D721Med (cell line): ENCODE measurements at places on chromosomes 11 and 22.

DNA sequence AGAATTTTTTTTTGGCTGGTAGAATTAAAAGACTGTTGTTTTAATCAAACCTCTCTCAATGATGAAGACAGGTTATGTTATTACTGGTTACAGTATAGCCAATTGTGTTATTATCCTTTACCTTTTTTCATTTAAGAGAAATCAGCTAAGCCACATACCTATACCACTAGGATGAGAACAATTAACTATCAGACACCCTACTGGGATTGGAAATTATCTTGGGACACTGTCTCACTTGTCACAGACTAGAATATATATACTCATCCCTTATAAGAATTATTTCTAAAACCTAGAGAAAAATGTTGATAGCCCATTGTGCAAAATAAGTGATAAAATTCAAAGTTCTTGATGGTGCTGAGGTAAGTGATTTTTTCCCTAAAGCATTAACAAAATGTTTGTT is at the start of gene OR5AS1:
Gene OR5AS1, plus strand, starts transcription at position 301 of the 400 bp plus-strand sequence. CDS start 2,765 bp downstream, outside the sequence.
- no peak for DNase-seq

GRCh38 chr11:73406619-73407018 is 30.4 kb downstream of the RELT start:
- no peak for DNase-seq

- no peak for DNase-seq
Measured at GRCh38 chr11:75576499-75576918, 14.5 kb downstream of the SERPINH1 start.

GRCh38 chr11:64241491-64242374 is 838 bp downstream of the FKBP2 start:
- DNase-seq = peak; percentile 78

- DNase-seq = no peak
Measured at GRCh38 chr11:121463689-121464335, 11.0 kb upstream of the SORL1-AS1 start.
